ENCODE measurements at places on chromosomes 2 and 18.

DNA sequence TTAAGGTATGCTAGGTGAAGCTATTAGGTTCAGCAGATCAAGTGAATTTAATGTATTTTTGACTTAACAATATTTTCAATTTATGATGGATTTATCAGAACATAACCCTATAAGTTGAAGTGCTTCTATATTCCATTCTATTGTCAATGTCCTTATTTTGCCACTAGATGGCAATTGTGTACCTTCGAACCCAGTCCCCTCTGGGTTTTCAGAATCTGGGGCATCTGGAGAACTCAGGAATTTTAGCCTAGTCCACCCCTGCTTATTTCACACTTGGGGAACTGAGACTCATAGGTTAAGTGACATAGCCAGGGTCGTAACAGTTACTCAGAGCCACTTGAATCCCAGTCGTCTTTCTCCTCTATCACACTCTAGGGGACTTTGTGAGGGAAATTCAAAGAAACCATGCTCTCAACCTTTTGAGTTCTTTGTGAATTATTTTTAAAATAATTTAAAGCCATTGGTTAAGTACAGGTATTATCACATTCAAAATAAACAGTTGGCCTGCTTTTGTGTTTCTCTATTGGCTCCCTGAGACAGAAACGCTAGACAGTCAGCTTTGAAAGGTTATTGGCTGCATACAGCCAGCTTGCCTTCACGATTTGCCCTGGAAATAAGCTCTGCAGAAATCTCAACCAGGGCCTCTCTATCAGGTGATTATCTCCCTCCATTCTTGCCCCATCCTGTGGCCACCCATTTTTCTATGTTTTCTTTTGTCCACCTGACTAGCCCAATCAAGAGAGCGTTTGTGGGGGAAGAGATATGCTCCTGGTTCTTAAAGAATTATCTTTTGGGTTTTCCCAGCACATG lies 145.0 kb downstream of the TTC27 start:
- DNase-seq, result peak; percentile 70

- no peak for DNase-seq
Observed at GRCh38 chr2:233929352-233930022, 12.3 kb downstream of the TRPM8 start.

DNA sequence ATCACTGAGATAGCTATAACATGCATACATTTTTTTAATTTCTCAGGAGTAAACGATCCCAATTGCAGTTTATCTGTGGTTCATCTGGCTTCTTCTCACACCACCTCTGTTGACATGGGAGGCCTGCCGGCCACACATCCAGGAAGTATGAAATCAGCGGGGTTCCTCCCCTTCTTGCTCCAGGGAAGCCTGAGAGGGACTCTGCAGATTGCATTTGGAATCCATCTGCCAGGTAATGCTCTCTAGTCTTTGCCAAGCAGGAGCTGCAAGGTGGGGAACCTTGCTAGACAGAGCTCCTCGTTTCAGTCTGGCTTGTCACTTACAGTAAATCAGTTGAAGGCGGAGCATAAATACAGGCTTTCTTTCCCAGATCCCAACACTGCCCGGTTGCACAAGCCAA lies 49.9 kb downstream of the SOX11 start:
- no peak for DNase-seq

GRCh38 chr2:119291588-119292167 lies 68.0 kb downstream of the STEAP3 start:
- no peak for DNase-seq

- DNase-seq, result no peak
Observed at GRCh38 chr2:113114224-113114945, 13.0 kb upstream of the IL1RN start.

GRCh38 chr18:72762515-72763122 lies 105.2 kb downstream of the NETO1 start:
- DNase-seq, result peak; percentile 38

DNA sequence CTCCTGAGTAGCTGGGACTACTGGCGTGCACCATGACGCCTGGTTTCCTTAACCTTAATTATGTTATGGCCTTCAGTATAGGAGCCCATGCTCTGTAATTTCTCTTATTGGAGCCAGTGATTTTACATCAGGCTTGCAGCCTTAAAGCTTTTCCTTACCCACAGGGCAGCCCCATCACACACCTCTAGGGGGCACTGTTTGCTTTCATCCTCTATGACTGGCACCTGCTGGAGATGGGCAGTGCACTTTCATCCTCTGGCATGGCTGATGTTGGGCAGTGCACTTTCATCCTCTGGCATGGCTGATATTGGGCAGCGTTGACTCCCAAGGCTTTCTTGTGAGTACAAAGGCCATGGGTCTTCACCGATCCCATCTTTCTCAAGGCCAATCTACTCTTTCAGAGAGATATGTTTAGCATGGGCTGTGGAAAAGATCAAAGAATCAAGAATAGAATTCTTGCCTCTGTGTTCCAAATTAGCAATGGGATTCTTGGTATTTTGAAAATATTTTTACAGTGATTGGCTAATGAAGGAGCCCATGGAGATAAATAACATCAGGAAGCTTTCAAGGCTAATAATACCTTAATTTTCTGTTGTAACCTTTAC lies 80.7 kb upstream of the MEX3C start:
- no peak for DNase-seq

- DNase-seq, result no peak
Observed at GRCh38 chr18:24333084-24333483, 64.5 kb downstream of the OSBPL1A start.

- peak; percentile 32 for DNase-seq
Observed at GRCh38 chr2:229712136-229712535, 2.2 kb downstream of the DNER start.

DNA sequence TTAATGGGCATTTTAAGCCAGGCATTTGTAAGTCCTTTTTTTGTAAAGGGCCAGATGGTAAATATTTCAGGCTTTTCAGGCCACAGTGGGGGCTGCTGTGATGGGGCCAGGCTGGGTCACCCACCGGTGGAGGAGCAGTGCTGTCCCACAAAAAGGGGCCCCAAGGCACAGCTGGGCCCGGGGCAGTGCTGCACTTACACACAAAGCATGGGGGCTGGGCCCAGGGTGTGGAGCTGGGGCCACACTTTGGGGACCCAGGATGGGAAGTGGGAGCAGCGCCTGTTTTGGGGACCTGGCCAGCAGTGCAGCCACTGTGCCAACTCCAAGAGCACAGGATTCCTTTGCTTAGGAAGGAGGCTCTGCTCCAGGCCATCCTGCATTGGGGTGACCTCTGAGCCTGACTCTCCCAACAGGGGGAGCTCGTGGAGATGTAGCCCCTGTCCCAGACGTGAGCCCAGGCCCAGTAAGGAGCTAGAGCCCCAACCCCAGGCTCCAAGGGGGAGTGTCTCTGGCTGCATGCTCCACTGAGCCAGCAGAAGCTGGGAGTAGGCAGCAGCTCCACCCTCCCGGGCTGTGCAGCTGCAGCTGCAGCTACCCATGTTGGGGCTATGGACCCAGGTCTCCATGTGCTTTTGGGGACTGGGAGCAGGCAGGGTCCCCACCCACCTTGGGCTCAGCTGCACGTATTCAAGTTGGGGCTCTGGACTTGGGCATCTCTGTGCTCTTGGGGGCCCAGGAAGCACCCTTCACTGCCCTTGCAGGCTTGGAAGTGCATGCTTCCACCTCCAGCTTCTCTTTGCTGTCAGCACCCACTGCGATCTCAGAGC lies 1036.5 kb upstream of the CNTNAP5 start:
- DNase-seq, result no peak

GRCh38 chr2:172340394-172340793 lies 87.0 kb upstream of the ITGA6 start:
- DNase-seq, result no peak

DNA sequence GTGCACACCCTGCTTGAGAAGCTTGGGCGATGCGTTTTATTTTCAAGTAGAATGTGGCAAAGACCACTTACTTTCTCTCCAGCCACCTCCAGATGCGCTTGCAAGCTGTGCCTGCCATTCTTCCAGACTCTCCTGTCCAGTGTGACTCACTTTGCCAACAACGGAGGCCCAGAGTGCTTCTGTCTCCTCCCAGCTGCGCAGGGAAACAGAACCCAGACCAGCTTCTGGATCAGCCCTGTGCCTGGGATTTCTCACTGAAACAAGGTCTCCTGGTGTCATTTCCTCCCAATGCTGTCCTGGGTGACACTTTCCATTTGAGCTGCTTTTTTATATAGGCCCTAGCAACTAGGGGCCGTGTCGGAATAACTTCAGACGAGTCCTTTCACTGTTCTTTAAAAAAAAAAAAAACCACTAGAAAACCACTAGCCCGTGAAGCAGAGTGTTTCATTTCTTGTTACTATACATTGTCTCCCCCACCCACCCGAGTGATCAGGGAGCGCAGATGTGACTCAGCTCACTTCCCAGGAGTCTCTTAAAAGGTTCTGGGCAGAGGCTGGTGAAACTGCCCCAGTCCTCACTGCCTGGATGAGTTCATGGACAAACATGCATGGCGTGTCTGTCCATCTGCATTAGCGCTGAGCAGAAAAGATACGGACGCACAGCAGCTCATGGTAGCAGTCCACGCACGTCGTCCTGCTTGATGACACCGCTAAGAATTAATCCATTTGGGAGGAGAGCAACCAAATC lies 25.3 kb upstream of the RPL31 start:
- DNase-seq, result no peak
